ENCODE measurements at places on chromosomes 11 and 22.

DNA sequence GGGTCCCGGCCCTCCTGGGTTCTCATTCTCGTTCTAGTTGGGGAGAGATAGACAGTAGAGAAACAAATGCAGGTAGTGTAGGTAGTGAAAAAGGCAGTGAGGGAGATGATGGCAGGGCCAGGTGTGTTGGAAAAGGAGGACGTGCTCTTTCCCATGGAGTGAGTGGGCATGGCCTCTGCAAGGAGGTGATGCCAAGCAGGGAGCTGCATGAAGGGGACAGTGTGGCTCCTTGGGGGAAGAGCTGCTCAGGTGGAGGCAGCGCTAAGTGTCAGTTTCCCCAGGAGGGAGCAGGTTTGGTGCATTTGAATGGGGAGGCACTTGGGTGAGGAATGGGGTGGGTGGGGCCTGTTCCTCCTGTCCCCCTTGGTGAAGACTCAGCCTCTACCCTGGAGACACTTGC, 22.2 kb downstream of the MCM5 start:
- DNase-seq, result no peak

DNA sequence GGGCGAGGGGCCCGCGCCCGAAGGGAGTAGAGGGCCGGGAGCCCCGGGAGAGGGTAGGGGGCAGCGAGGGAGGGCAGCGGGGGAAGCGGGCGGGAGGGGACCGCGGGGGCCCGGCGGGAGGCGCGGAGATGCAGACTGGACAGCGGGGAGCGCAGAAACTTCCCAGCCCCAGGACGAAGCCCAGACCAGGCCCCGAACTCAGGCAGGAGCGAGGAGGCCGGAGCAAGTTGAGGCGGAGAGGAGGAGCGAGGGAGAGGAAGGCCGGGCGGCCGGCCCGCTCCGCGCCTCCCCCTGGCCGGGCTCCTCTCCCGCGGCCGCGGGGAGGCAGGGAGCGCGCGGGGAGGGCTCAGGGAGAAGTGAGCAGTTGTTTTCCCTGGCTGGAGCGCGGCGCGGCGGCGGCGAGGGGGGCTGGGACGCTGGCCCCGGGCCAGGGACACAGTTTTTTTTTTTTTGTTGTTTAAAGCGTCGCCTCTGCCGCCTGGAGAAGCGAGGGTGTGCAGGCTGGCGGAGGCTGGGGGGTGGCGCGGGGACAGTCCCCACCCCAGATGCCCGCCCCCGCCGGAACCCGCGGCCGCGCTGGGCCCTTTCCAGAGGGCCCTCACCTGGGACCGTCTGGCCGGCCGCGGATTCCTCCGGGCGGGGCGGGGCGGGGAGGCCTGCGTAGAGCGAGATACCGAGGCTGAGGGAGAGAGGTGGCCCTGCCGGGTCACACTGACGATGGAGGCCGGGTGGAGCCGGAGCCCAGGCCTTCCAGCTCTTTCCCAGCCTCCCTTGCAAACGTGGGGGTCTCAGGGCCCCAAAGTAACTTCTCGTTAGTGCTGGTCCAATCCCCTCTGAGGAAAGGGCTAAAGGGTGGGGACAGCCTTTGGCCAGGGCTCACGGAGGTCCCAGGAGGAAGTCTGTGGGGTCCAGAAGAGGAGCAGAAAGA, at the start of gene LTBP3:
Gene LTBP3, minus strand, starts transcription at position 358 of the 928 bp plus-strand sequence. CDS start 400 bp downstream, outside the sequence.
- DNase-seq, result peak; percentile 48

GRCh38 chr11:2673871-2674471, 25.8 kb downstream of the KCNQ1OT1 start:
- DNase-seq, result no peak

GRCh38 chr22:32824531-32825312, 23.2 kb downstream of the TIMP3 start:
- no peak for DNase-seq

- no peak for DNase-seq
These were observed 728.9 kb downstream of the JRKL start for GRCh38 chr11:97118614-97119200.

- DNase-seq, result peak; percentile 20
These were observed 16.5 kb downstream of the ZBTB16 start for GRCh38 chr11:114075891-114076441.

GRCh38 chr22:32958001-32958400, 100.2 kb downstream of the SYN3 start:
- DNase-seq, result no peak

- no peak for DNase-seq
These were observed 22.9 kb downstream of the FAR1 start for GRCh38 chr11:13691286-13691899.

- DNase-seq, result no peak
These were observed 70.3 kb downstream of the KIRREL3 start for GRCh38 chr11:126930091-126930841.

DNA sequence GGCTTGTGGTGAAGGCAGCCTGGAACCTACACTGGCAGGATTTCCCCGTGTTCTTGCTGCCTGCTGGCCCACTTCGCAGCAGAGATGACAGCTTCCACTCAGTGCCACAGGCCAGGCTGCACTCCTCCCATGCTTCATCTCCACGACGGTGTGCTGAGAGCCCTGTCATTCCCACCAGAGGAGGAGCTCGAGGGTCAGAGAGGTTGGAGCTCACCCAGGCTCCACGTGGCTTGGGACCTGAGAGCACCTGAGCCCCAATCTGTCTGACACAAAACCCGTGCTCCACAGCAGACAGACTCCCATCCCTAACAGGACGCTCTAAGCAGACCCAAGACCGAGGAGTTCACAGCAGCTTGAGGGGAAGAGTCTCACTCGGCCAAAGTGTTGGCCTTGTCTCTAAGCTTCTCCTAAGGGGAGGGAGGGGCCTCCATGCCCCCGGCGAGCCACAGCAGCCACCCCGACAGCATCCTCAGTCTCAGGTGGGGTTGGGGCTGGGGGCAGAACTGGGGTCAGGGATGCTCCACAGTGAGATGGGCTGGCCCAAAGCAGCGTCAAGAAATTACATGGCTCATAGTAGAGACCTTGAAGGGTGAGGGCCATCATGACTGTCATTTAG, 10.7 kb downstream of the LRFN4 start:
- no peak for DNase-seq

DNA sequence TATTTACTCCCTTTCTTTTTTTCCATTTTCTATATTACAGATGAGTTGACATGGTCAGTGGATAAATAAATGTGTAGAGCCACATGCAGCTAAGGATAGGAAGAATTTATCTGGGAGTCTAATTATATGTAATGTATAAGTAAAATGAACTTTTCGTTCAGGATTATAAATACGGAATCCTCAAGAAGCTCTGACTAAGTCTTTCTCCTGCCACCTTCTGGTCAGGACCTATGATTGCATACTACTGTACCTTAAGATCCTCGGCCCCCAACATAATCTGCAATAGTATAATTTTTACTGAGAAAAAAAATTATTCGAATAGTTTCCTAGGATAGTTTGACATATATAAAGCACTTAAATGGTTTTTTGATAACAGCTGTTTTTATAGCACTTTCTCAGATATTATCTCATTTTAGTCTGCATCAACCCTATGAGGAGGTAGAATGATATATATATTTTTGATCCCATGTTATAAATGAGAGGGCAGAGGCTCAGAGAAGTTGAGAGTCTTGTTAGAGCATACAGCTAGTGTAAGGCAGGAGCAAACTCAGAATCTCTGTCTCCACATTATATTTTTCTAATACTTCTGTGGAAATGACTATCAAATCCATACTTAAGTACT, 36.1 kb downstream of the CCDC90B start:
- DNase-seq, result no peak

- DNase-seq, result no peak
These were observed 105.3 kb downstream of the CTTN start for GRCh38 chr11:70503468-70504221.

DNA sequence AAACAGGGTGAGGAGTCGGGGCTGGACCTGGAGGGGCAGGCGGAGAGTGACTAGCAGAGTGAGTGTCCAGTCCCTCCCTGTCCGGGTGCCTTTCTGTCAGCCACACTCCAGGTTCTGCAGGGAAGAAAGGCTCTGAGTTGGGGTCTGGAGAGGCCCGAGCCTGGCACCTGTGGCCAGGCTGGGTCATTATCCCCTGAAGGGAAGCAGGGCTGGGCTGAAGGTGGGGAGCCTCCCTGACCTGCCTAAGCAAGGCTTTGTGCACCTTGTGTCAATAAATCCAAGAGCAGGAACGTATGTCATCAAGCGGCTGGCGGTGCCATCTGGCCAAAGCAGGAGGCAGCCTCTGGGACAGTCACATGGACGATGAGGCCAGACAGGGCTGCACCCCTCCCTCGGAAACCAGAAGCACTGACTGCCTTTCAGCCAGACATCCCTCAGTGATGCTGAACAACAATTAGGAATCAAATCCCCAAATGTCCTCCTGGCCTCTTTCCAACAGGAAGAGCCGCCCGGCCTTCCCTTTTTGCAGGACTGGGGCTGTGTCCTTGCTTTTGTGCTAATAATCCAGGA, 73.9 kb upstream of the FGF3 start:
- DNase-seq, result no peak

DNA sequence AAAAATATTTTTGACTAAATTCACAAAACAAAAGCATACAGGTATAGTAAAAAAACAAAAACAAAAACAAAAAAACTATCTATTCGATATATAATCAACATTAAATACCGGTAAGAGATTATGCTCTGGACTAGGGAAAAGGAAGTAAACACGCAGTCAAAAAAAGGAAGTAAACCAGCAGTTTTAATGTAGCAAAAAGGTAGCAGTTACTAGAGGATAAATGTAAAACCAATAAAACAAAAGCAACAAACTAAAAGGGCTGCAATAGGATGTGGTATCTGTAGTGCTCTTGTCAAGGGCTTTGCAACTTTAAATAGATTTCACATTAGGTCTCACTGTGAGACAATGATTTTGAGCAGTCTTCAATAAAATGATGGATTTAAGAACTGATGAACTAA, 2.4 kb downstream of the TRIM22 start:
- DNase-seq, result no peak

GRCh38 chr11:68191661-68192579, 21.2 kb downstream of the KMT5B start:
- DNase-seq, result no peak

- DNase-seq, result no peak
These were observed 1077.3 kb downstream of the OPCML start for GRCh38 chr11:132455044-132455443.

DNA sequence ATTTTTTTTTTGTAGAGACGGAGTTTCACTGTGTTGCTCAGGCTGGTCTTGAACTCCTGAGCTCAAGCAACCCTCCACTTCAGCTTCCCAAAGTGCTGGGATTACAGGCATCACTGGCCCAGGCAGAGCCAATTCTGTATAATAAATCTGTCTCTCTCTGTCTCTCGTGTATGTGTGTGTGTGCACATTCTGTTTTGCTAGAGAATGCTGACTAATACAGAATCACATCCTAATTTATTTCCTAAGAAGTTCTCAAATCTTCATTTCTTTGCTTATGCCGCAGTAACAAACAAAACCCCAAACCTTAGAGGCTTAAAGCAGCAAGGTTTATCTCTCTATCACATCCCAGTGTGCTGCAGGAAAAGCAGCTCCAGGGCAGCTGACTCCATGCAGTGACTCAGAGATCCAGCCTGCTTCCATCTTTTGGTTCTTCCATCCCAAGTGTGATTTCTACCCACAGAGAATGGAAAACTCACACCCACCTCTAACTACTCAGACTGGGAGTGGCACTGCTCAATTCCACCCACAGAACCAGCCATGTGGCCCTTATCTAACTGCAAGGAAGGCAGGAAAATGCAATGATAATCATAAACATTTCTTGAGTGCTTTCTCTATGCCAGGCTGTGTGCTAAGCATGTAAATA, 35.1 kb upstream of the LRRC10B start:
- no peak for DNase-seq

DNA sequence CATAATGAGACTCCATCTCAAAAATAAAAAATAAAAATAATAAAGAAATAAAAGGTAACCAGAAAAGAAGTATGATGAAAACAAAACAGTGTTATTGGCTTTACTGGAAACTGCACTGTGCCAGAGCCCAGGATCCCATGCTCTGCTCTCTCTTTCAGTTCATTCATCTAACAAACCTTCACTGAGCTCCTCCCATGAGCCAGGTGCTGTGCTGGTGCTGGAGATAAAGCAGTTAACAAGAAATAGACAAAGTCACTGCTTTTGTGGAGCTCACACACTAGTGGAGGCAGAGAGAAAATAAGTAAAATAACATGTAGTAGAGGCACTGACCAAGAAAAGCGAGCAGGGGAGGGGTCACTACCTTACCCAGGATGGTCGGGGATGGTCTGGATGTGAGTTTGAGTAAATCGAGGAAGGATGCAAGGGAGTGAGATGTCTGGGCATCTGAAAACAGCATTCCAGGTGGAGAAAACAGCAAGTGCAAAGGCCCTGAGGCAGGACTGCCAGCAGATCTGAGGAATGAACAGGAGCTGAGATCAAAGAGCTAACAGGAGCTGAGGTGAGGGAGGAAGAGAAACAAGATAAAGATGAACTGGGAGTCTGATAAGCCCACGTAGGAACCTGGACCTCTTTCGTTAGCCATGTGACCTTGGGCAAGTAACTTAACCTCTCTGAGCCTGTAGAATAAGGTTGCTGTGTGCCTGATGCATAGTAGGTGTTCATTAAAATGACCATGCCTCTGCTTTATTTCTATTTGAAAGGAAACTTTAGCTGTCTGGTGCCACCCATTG, 31.3 kb upstream of the CD82 start:
- no peak for DNase-seq
